ENCODE measurements at places on chromosomes 12 and 14.

DNA sequence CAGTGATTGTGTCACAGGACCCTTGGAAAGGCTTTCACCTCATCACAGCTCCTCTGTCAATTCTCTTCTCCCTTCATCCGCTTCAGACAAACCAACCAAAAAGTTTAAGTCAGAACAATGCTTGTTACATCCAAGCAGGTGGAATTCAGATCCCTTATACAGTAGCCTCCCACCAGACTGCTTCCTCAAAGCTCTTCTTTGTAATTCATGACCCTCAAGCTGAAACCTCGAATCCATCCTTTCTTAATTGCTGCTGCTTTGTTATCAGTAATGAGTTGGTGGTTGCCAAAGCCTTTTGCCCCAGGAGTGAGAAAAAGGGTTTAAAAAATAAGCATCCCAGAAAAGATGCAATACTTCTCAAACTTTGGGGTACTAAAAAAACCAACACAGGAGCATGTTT, 9.5 kb downstream of the BEST3 start:
- no peak for DNase-seq

GRCh38 chr14:55752580-55753390, 172.8 kb downstream of the KTN1 start:
- no peak for DNase-seq

- peak; percentile 2 for DNase-seq
Measured at GRCh38 chr12:125340791-125341190, 275.6 kb downstream of the AACS start.

- no peak for DNase-seq
Measured at GRCh38 chr12:69345742-69346141, 2.4 kb upstream of the LYZ start.

DNA sequence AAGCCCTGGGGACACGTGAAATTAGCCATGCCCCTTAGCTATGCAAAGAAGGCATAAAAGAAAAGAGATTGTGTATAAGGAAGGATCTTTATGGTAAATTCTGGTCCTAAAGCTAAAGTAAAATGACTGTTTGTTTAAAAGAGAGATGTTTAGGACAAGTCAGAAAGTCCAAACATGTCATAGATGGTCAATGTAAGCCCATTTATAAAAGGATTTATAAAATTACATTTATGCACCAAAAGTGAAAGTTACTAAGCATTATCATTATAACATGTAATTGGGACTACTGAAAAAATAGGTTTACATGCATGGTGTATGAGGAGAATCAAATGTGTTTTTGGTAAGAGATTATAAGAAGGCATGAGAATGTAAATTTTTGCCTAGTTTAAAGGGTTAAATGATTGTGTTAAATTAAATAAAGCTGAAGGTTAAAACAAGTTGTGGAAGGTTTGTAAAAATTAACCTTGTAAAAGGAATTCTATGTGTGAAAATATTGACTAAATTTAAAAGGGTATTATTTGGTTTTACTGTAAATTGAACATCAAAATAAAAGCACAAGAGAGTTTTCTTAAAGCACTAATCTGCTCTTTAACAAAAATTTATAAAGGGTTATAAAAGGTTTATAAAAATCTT, 50.4 kb upstream of the TSPAN8 start:
- DNase-seq = no peak

DNA sequence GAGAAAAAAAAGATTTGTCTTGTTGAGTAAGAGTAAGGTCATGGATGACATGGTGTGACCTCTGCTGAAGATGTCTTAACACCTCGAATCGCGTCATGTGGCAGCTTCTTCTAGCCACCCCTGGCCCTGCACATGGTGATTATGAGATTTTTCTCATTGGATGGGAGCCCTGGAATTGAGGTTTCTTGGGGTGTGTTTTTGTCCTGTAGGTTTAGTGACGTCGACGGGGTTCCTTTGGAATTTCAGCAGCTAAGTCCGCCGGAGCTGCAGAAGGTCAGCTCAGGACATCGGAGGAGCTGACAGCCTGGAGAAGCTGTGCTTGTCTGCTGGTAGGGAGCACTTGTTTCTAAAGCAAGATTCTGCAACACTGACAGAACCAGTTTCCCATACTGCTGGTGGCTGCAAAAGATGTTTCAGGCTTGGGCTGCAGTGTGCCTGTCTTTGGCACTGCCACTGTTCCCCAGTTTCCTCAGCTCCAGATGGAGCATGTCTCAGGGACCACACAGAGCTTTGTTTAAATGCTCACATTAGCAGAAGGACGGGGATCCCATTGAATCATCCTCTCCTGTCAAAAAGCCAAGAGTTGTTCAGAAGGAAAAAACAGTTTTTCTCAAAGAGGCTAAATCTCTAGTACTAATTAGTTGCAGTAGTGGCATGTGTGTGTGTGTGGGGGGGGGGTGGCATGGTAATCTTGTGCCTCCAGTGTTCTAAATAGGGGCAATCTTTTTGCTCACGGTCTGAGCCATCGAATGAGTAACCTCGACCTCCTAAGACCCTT, 5.2 kb upstream of the FOS start:
- DNase-seq = no peak

- DNase-seq = no peak
Measured at GRCh38 chr12:123655420-123655819, 15.5 kb upstream of the TCTN2 start.

- DNase-seq = no peak
Measured at GRCh38 chr12:128842579-128842978, 10.7 kb upstream of the GLT1D1 start.
